ENCODE measurements at places on chromosomes 3 and 15. TPM values are rescaled to one million over a fixed set of nuclear protein-coding genes. Genes with fewer than 3 reads are reported as not detected.
A peak's percentile ranks its signal among the peaks of the same experiment; 100 is the strongest.

RYK gene
- total RNA-seq = 25.8 TPM

FBXL2 gene
- 1.9 TPM for total RNA-seq

GRCh38 chr15:88648357-88649214 is 9.8 kb downstream of the ISG20 start:
- H3K4me3 ChIP-seq = no peak overlapping the region
- no peak for DNase-seq
- H3K36me3 ChIP-seq = no peaks in the 10 kb centered on the region
- H3K27me3 ChIP-seq = no peaks in the 10 kb centered on the region

GRAMD1C gene
- 0.29 TPM for total RNA-seq

DNA sequence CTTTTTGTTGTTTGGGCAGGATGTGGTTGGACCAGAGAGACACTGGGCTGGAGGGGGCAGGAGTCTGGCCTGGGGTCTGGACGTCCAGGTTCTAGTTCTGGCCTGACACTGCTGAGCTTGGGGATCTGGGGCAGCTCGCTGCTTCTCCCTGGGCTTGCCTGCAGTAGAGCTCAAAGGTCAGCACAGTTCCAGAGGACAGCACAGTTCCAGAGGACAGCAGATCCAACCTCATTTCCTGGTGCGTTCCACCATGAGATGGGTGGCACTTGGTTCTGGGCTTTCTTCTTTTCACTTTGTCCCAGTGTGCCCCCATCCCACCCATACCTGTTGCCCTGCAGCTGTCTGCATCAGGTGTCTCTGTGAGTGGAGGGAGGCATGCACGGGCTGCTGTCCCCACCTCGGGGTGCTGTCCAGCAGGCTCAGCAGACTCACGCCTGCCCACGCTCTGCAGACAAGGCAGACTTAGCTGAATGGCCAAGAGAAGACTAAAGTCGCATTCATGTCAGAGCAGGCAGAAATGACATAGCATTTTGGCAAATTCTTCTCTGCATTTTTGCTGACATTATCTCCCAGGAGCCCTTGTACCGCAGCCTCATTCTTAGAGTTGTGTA is 16.7 kb downstream of the CACNA2D3 start:
- no peak for DNase-seq
- H3K27ac ChIP-seq = no peak overlapping the region

C3orf85 gene
- total RNA-seq = not detected

SPG21 gene
- total RNA-seq = 64.9 TPM

ACKR2 gene
- 1.1 TPM for total RNA-seq

- H3K36me3 ChIP-seq = no peaks in the 10 kb centered on the region
- H3K4me3 ChIP-seq = no peak overlapping the region
- H3K4me1 ChIP-seq = no peaks in the 10 kb centered on the region
- no peaks in the 10 kb centered on the region for H3K27me3 ChIP-seq
Measured at GRCh38 chr3:135688003-135688402, 277.5 kb upstream of the PPP2R3A start.

DNA sequence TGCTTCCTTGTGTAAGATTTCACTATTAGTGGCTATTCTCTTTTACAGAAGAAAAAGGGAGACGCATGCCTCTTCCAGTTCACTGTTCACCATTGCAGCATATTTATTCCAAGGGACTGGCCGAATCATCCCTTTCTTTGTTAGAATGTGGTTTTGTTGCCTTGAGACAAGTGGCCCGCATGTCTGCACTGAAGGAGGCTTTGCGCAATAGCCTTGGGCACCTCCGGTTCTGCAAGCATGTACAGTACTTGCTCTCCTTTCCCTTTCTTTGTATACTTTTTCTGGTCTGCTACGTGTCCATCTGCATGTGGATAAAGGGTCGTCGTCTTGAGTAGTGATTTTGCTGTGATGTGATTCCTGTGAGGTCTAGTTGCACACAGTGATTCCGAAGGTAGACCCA is 43.0 kb downstream of the FLNB start:
- peak overlapping the region; percentile 74 for H3K27ac ChIP-seq
- no peak overlapping the region for H3K4me3 ChIP-seq
- H3K4me1 ChIP-seq = peaks cover 6% of the 10 kb centered on the region
- no peaks in the 10 kb centered on the region for H3K36me3 ChIP-seq
- H3K27me3 ChIP-seq = no peaks in the 10 kb centered on the region

- no peak overlapping the region for H3K27ac ChIP-seq
- no peaks in the 10 kb centered on the region for H3K4me1 ChIP-seq
- H3K4me3 ChIP-seq = no peak overlapping the region
- H3K27me3 ChIP-seq = no peaks in the 10 kb centered on the region
- no peaks in the 10 kb centered on the region for H3K36me3 ChIP-seq
Measured at GRCh38 chr3:63251499-63251898, 26.6 kb upstream of the SYNPR start.

- no peak overlapping the region for H3K4me3 ChIP-seq
- no peaks in the 10 kb centered on the region for H3K4me1 ChIP-seq
- H3K27ac ChIP-seq = no peak overlapping the region
- no peaks in the 10 kb centered on the region for H3K36me3 ChIP-seq
- no peak for DNase-seq
Measured at GRCh38 chr3:161770484-161771386, 274.1 kb downstream of the OTOL1 start.

GRCh38 chr15:35626571-35627318 is 80.8 kb upstream of the DPH6 start:
- no peaks in the 10 kb centered on the region for H3K27me3 ChIP-seq
- peaks cover 10% of the 10 kb centered on the region for H3K4me1 ChIP-seq
- H3K36me3 ChIP-seq = no peaks in the 10 kb centered on the region

- no peaks in the 10 kb centered on the region for H3K36me3 ChIP-seq
- no peaks in the 10 kb centered on the region for H3K4me1 ChIP-seq
- no peak overlapping the region for H3K4me3 ChIP-seq
Measured at GRCh38 chr15:65653341-65653740, 31.6 kb downstream of the SLC24A1 start.

GRCh38 chr3:25171897-25172296 is 256.2 kb upstream of the RARB start:
- no peaks in the 10 kb centered on the region for H3K36me3 ChIP-seq
- no peak overlapping the region for H3K27ac ChIP-seq
- H3K27me3 ChIP-seq = no peaks in the 10 kb centered on the region
- no peak for DNase-seq

SQOR gene
- total RNA-seq = 149 TPM

- H3K4me1 ChIP-seq = no peaks in the 10 kb centered on the region
- no peaks in the 10 kb centered on the region for H3K27me3 ChIP-seq
- no peak for DNase-seq
- H3K27ac ChIP-seq = no peak overlapping the region
- no peak overlapping the region for H3K4me3 ChIP-seq
Measured at GRCh38 chr3:40845447-40845846, 320.7 kb downstream of the ZNF621 start.

GRCh38 chr3:107028626-107029025 is 348.6 kb upstream of the CCDC54 start:
- DNase-seq = no peak
- H3K4me1 ChIP-seq = no peaks in the 10 kb centered on the region
- H3K27me3 ChIP-seq = no peaks in the 10 kb centered on the region
- H3K36me3 ChIP-seq = no peaks in the 10 kb centered on the region

KY gene
- 1.6 TPM for total RNA-seq

- H3K36me3 ChIP-seq = no peaks in the 10 kb centered on the region
- peaks cover 19% of the 10 kb centered on the region for H3K4me1 ChIP-seq
- no peaks in the 10 kb centered on the region for H3K27me3 ChIP-seq
- H3K4me3 ChIP-seq = no peak overlapping the region
- DNase-seq = no peak
- no peak overlapping the region for H3K27ac ChIP-seq
Measured at GRCh38 chr15:78032671-78033070, 44.8 kb downstream of the TBC1D2B start.

GRCh38 chr15:35755237-35755802 is 209.4 kb upstream of the DPH6 start:
- no peak overlapping the region for H3K27ac ChIP-seq
- no peak for DNase-seq
- H3K36me3 ChIP-seq = no peaks in the 10 kb centered on the region
- H3K4me1 ChIP-seq = peaks cover 5% of the 10 kb centered on the region
- H3K27me3 ChIP-seq = no peaks in the 10 kb centered on the region

CLDN18 gene
- not detected for total RNA-seq

GRCh38 chr3:159191447-159191846 is 389.6 kb downstream of the MFSD1 start:
- no peak overlapping the region for H3K4me3 ChIP-seq
- H3K27ac ChIP-seq = no peak overlapping the region
- H3K4me1 ChIP-seq = no peaks in the 10 kb centered on the region
- no peak for DNase-seq
- H3K36me3 ChIP-seq = no peaks in the 10 kb centered on the region

DNA sequence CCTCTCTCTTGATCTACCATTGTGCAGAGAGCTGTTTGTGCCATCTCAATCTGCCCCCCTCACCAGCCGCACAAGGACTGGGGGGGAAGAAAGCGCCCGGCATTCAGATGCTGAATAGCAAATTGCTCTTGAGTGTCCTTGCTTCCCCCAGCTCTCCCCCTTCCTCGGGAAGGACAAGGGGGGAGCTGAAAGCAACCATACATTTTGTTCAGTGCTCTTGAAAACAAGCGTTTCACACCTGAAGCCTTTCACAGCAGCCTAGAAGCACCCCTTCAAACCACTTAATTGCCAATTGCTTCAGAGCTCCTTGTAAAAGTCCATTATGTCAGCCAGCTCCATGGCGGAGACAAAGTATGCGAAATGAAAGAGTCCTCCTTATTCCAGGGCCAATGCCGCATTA is 540.1 kb downstream of the NR2F2 start:
- H3K27ac ChIP-seq = no peak overlapping the region
- no peaks in the 10 kb centered on the region for H3K4me1 ChIP-seq
- H3K36me3 ChIP-seq = no peaks in the 10 kb centered on the region
- H3K4me3 ChIP-seq = no peak overlapping the region
- no peaks in the 10 kb centered on the region for H3K27me3 ChIP-seq

CYP19A1 gene
- 0.68 TPM for total RNA-seq

DNA sequence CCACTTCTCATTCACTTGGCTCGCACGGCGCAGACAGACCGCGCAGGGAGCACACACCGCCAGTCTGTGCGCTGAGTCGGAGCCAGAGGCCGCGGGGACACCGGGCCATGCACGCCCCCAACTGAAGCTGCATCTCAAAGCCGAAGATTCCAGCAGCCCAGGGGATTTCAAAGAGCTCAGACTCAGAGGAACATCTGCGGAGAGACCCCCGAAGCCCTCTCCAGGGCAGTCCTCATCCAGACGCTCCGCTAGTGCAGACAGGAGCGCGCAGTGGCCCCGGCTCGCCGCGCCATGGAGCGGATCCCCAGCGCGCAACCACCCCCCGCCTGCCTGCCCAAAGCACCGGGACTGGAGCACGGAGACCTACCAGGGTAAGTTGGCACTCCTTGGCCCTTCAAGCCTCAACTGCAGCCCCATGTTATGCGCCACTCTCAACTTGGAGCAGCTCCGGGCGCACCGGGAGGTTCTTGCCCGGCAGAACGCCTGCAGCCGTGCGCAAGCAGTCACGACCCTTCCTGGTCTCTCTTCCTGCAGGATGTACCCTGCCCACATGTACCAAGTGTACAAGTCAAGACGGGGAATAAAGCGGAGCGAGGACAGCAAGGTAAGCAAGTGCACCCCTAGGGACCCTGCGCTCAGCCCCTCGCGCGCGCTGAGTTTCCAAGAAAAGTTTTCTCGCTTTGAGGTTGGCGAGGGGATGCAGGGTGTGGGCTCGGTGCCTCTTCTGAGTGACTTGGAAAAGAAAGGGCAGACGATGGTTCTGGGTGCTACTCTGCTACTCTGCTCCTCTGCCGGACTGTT is at the start of gene BHLHE40:
Gene BHLHE40, plus strand, starts transcription at position 10 of the 801 bp plus-strand sequence. Its CDS starts 282 bp downstream, at position 292.
- peak within 1 kb of the TSS; percentile 100 for H3K27ac ChIP-seq
- H3K4me1 ChIP-seq = peaks cover 50% of the 10 kb centered on the region
- H3K36me3 ChIP-seq = no peaks in the 10 kb centered on the region
- H3K4me3 ChIP-seq = peak within 1 kb of the TSS; percentile 93
- H3K27me3 ChIP-seq = no peaks in the 10 kb centered on the region

ZBTB20 gene
- 80.6 TPM for total RNA-seq

DNA sequence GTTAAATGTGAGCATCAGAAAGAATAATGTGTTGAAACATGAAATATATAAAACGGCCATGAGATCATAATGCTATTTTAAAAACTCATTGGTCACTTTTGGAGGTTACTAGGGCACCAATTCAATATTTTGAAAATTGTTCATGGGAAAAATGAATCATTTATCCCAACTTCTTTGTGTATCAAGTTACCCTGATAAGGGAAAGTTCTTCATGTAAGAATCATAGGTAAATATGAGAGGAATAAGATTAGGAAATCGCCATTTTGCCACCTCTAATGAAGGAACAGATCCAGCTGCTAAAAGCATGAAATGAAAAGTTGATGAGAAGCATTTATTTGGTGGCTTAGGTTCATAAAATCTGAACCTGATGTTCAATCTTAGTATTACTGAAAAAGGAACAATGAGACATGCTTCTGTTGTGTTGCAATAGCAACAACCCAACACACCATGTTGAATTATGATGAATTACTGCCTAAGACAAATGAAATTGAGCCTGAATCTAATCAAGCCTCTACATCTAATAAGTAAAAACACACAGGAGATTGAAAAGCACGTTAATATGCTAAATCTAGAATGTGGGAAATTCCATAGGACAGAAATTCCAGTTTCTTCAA is 32.5 kb downstream of the ABHD5 start:
- DNase-seq = no peak
- H3K36me3 ChIP-seq = peaks cover 24% of the 10 kb centered on the region
- H3K4me3 ChIP-seq = no peak overlapping the region
- no peak overlapping the region for H3K27ac ChIP-seq
- no peaks in the 10 kb centered on the region for H3K27me3 ChIP-seq
- no peaks in the 10 kb centered on the region for H3K4me1 ChIP-seq

- no peak overlapping the region for H3K27ac ChIP-seq
- H3K36me3 ChIP-seq = peaks cover 4% of the 10 kb centered on the region
- no peaks in the 10 kb centered on the region for H3K27me3 ChIP-seq
Measured at GRCh38 chr3:61936344-61936937, 375.1 kb downstream of the PTPRG start.

GRCh38 chr3:12489832-12490231 is 5.6 kb downstream of the TSEN2 start:
- peaks cover 23% of the 10 kb centered on the region for H3K36me3 ChIP-seq
- H3K4me1 ChIP-seq = peaks cover 13% of the 10 kb centered on the region
- H3K27me3 ChIP-seq = no peaks in the 10 kb centered on the region

INSYN1 gene
- total RNA-seq = 9.5 TPM

DNA sequence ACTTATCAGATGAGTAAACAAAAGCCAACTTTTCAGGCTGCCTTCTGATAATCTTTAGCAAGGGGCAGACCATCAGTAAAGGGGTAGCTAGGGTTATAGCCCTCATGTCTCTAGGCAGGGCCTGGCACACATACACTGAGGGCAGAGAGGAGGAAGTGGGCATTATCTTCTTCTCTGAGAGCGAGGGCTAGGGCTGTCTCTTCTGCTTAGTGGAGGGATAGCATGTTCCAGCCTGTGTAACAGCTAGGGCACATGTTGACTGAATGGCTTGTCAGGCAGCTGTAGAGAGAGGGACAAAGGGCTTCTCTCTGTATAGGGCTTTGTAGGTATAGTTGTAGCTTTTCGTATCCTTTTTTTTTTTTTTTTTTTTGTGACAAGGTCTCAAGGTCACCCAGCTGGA is 17.8 kb downstream of the CRTC3 start:
- H3K27ac ChIP-seq = no peak overlapping the region
- peaks cover 13% of the 10 kb centered on the region for H3K4me1 ChIP-seq
- DNase-seq = no peak
- no peak overlapping the region for H3K4me3 ChIP-seq
- no peaks in the 10 kb centered on the region for H3K27me3 ChIP-seq

Measured in gastrocnemius medialis (tissue), 4 donors.